Amniotic stem cell (primary cell): ENCODE measurements at places on chromosomes 1 and 21.
A peak's percentile ranks its signal among the peaks of the same experiment; 100 is the strongest.

DNA sequence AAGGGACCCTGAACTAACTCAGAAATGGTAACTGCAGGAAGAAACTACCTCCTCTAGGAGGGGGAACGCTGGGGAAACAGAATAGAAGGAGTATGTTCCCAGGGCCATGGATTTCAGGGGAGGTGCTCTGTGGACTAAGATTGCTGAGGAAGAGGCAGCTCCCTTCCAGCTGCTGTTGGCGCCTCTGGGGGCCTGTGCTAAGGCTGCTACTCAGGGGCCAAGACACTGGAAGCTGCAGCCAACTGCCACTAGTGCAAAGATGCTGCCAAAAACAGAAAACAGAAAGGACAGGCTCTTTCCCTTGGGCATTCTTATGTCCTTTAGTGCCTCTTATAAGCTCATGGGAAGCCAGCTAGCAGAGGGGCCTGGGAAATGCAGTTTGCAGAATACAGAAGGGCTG is 58.0 kb upstream of the SGIP1 start:
- DNase-seq: no peak

GRCh38 chr1:85490270-85490985 is 25.5 kb upstream of the DDAH1 start:
- DNase-seq: no peak

DNA sequence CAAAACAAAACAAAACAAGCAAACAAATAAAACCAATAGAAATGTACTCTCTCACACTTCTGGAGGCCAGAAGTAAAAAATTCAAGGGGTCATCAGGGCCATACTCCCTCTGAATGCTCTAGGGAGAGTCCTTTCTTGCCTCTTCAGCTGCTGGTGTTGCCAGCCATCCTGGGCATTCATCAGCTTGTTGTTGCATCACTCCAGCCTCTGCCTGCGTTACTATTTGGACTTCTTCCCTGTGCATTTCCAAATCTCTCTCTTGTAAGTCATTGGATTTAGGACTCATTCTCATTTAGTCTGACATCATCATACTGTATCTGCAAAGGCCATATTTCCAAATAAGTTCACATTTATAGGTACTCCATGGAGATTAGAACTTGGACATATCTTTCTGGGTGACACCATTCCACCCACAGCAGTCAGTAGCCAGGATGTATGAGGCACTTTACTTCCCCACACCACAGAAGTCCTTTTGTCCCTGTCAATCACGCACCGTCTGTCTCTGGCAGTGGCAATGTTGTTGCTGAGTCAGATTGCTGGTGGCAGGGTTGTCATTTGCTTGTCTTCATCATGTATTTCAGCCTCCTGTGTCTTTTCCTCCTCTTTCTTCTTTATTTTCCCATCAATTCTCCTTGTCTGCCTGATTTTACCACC is 151.0 kb upstream of the KCNJ6 start:
- DNase-seq: no peak

GRCh38 chr21:32914424-32915039 is 111.2 kb upstream of the OLIG2 start:
- DNase-seq: no peak

DNA sequence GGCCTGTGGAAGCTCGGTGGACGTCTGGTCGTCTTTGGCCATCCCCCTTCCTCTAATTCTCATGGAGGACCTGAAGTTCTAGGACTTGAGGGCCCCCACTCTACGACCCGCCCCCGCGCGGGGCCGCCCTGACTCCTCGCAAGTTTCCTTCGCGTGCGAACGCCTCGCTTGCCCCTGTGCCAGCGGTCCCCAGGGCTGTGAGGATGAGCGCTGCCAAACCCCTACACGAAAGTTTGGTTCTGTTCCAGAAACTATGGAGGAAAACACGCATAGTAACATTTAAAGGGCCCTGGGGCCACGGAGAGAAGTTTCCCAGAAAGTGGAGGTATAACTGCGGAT is 304 bp upstream of the GNG12 start:
- no peak for DNase-seq

DNA sequence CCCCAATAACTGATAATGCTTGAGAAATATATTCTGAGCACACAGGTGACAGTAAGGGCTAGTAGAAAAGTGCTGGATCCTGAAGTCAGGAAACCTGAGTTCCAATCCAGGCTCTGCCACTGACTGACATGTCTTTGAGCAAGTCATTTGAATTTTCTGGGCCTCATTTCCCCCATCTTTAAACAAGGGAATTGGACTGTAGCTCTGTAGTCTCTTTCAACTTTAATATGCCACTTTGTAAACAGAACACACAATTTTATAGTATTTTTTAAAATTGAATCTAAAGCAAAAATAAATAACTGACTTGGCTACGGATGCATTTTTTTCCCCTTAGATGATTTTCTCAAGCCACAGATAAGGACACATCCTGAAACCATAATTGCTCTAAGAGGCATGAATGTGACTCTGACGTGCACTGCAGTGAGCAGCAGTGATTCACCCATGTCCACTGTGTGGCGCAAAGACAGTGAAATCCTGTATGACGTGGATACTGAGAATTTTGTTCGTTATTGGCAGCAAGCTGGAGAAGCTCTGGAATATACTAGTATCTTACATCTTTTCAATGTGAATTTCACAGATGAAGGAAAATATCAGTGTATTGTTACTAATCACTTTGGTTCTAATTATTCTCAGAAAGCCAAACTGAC is 37.0 kb downstream of the LRIG2 start:
- peak; percentile 87 for DNase-seq

- no peak for DNase-seq
These were observed 580 bp downstream of the RBM34 start for GRCh38 chr1:235160383-235160956.

DNA sequence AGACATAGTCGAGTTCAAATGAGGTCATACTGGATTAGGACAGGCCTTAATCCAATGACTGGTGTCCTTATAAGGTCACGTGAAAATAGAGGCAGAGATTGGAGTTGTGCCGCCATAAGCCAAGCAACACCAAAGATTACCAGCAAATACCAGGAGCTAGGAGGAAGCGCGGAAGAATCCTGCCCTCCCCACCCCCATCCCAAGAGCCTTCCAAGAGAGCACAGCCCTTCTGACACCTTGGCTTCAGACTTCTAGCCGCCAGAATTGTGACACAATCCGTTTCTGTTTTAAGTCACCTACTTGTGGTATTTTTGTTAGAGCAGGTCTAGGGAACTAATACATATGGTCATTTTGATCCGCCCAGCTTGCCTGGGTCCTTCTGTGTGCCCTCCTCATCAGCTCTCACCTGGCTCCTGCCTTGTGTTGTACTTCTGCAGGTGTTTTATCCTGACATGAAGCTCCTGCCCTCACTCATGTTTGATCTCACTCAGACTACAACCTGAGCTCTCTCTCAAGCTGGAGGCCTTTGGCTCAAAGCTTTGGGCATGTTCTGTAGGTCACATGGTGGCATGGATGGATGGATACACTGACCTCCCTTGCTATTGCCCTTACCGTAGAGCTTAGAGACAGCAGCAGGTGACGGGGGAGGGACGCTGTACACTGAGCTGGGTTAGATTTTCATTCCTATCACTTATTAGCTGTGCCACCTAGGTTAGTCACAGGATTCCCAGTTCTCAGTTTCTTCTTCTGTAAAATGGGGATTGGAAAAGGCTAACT is 10.7 kb upstream of the NUAK2 start:
- no peak for DNase-seq
